ENCODE measurements at places on chromosomes 16 and 17.

- DNase-seq, result no peak
Measured at GRCh38 chr16:424033-424622, 1.3 kb upstream of the RAB11FIP3 start.

DNA sequence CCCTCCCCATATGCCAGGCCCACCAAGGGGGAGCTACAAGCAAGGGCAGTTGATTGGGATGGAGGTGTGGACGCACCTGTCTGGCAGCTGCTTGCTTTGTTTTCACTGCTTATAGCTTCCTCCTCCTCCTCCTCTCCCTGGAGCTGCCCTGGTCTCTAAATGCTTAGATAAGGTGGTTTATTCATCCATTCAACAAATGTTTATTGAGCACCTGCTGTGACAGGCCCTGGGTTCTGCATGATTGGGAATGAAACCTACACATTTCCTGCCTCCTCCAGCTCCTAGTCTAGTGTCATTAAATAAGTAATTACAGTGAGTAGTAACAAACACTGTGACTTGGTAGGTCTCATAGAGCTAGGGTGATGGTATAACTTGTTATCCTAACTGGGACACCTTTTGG lies 17.4 kb upstream of the MAP3K14 start:
- no peak for DNase-seq

- no peak for DNase-seq
Measured at GRCh38 chr17:74565126-74565525, 2.2 kb downstream of the CD300H start.

GRCh38 chr17:82241926-82242697 lies 13.3 kb downstream of the SLC16A3 start:
- no peak for DNase-seq

GRCh38 chr17:70405492-70406220 lies 236.3 kb downstream of the KCNJ2 start:
- DNase-seq, result no peak

DNA sequence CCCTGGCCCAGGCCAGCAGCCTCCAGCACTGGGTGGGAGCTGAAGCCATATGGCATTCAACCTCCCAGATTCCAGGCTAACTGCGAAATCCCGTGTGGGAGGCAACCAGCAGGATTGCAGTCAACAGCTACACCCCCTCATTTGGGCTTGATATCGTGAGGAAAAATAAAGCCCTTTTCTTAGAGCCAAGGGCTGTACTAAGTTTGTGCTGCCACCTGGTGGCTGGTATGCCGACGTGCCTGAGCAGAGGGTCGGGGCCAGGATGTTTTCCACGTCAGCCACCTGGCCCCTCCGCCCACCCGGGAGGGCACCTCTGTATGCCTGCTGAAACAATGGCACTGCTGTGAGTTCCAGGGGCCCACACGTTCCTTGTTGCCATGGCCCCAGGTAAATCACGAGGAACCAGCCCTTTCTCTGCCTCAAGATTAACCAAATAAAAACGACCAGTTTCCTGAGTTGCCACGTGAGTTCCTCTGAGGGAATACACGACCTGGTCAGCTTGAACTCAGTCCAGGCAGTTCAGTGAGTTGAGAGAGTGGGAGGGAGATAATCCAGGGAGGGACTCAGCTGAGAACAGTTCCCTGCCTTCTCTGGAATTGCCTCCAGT lies 9.0 kb downstream of the TMEM98 start:
- peak; percentile 57 for DNase-seq

DNA sequence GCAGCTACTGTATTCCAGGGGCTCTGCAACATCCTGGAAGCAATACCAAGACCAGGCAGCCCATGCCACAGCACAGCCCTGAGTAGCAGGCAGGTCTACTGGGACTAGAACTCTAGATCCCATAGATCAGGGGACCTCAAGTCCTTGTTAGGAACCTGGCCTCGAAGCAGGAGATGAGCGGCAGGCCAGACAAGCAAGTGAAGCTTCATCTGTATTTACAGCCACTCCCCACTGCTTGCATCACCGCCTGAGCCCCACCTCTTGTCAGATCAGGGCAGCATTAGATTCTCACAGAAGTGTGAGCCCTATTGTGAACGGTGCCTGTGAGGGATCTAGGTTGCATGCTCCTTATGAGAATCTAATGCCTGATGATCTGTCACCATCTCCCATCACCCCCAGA lies 295.7 kb upstream of the TNRC6C start:
- DNase-seq, result no peak

DNA sequence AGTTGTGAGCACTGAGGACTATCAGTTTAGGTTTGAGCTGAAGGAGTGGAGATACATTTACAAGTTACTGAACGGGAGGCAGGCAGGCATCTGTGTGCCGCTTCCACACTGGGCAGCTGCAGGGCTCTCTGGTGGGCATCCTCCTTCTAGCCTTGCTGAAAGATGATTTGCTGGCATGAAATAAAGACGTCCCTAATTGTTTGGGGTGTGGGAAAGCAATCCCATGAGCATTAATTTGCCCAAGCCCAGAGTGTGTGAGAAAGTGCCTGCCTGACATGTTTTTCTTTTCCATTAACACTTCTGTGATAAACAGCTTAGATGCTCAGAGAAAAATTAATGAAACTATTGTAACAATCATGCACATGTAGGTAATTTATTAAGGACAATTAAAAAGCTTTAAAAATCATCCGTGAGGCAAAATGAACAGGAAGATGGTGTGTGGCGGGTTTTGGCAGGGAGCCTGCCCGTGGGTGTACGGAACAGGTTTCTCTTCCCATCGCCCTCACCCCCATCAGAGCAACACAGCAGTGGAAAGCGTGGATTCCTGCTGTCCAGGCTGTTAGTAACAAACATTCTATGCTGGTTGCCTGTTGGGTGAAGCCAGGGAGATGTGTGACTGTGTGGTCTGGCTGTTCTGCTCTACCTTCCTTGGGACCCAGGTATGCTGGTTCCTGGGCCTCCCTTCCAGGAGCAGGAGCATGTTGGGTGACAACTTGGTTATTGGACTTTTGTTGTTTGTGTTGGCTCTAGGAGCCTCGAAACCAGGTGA lies 191.9 kb downstream of the MSI2 start:
- DNase-seq, result no peak

- no peak for DNase-seq
Measured at GRCh38 chr16:47067203-47067602, 76.5 kb downstream of the NETO2 start.

- no peak for DNase-seq
Measured at GRCh38 chr17:50458701-50459676, 9.7 kb downstream of the CHAD start.

DNA sequence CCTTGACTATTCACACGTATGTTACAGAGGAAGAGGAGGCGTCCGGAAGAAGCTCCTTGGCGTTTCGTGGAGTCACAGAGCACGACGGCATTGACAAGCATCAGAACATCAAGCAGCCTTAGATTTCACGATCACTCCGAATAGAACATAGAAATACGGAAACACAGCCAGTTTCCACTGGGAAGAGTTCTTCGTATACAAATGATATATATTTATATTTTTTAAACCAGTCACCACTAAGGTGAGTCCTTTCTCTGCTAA lies 3.1 kb downstream of the CBLN1 start:
- no peak for DNase-seq

GRCh38 chr17:35947156-35947585 lies 3.7 kb upstream of the LYZL6 start:
- peak; percentile 39 for DNase-seq

DNA sequence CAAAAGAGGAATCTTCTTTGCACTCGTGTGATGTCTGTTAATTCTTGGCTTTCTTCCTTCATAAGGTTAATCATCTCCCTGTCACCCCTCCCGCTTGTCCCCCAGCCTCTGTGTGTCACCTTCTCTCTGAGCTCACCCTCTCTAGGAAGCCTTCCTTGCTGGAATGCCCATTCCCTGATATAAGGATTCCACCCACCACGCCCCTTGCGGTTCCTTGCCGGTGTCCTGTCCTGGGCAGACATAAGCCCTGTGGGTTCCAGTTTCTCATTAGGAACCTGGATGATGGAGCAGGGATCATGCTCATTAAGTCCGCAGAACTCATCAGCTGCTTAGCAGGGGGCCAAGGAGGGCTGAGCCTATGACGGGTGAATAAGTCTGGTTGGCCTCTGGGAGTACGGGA lies 559.3 kb downstream of the MAF start:
- no peak for DNase-seq

DNA sequence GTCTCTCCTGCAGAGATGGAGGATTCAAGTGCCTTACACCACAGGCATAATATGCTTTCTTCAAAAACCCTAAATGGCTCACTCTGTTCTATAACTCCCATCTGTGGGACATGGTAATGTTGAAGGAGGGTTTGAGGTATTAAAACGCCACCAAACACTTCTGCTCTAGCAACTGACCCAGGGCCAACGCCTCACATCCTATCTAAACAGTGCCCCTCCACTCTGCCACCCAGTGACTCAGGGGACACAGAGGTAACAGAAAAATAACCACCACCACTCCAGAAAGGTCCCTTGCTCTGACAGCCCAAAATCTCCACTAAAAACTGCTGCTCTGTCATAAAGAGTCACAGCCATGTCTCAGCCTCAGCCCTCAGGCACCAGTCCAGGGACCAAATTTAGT lies 17.7 kb downstream of the NPRL3 start:
- DNase-seq, result no peak

DNA sequence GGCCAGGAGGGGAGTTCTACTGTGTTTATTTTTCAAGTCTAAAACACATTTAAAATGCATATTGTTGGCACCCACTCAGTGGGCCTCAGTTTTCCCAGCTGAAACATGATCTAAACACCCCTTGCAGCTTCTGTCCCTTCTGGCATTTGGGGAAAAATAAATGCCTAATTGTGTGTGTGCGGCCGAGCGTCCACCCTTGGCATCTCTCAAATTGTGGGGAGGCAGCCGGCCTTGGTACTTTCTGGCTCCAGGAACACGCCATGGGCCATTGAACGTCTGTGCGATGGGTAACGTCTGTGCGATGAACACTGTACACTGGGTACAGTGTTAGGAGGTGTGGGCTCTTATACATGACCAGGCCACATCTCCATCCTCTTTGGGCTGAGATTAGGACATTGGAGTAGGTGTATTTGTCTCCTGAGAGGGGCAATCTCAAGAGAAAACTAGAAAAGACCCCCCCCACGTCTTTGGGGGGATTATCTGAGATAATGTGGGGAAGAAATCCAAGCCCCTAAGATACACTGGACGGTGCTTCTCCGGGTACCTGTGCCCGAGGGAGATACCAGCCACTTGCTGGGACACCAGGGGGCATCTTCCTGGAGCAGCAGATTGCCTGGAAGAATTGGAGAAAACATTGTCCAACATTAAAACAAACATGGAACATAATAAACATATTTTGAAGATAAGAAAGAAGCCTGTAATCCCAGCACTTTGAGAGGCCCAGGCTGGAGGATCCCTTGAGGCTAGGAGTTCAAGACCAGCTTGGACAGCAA lies 54.9 kb downstream of the RAB11FIP4 start:
- DNase-seq, result no peak

GRCh38 chr16:85498607-85499006 lies 114.5 kb upstream of the GSE1 start:
- no peak for DNase-seq

DNA sequence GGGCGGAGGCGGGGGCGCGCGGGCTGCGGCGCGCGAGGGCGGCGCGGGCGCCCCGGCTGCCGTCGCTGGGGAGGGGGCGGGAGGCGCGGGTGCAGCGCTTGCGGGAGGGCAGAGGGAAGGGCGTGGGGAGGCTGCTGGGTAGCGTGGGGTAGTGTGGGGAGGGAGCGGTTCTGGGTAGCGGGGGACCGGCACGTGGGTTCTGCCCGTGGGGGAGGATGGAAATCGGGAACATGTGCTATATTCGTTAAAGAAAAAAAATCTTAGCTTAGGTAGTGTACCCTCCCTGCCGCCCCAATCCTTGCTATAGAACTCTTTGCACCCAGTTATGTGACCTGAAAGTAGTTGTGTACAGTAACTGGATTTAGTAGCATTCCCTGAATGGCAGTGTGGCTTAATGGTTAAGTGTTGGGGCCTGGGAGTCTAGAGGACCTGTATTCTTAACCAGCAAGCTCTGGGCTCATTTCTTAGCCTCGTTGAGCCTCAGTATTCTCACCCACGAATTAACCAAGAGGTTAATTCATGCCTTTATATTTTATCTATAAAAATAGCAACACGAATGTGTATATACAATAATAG lies 646 bp downstream of the RABEP1 start:
- DNase-seq, result peak; percentile 6

GRCh38 chr16:27301236-27301861 lies 12.4 kb upstream of the IL4R start:
- no peak for DNase-seq

DNA sequence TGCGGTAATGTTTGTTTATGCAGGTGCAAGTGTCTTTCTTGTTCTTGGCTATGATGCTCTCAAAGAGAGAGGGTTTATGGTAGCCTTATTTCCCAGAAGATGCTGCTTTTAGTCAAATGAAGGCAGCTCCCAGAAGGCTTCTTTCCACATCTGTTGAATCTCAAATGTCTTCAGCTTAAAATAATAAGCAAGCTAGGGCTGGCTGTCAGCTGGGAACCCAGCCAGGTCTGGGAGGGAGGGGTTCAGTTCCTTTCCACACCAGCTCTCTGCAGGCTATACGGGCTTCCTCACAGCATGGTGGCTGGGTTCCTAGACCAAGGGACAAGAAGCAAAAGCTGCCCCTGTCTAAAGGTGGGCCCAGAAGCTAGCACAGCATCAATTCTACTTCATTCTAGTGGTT lies 47.4 kb upstream of the ATF7IP2 start:
- no peak for DNase-seq

DNA sequence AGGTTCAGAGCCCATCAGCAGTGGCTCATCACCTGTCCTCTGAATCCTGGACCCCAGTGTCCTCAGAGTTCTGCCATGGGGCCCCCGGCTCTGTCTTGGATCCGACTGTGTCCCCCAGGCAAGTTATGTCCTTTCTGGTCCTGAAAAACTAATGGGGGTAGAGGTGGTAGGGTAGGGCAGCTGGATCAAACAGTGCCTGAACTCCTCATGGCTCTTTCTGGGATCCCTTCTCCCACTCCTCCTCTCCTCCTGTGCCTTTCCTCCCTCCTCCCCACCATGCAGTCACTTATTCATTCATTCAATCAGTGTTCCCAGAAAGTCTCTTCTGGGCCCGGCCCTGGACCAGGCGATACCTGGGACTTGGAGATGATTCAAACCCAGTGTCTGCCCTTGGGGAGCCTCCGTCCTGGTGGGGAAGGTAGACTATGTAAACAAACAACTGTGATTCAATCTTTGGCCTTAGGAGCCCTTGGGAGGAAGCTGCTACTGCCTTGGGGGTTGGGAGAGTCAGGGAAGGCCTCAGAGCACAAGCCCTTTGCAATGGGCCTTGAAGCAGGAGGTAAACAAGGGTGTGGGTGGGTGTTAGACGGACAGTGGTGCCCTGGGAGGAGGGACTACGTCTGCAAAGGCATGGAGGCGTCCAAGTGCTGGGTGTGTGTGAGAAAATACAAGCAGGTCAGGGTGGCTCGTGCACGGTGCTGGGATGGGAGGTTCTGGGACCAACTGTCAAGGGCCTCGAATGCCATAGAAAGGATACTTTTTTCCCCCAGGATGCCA lies 6.4 kb upstream of the FAM83G start:
- no peak for DNase-seq

GRCh38 chr16:69932691-69933392 lies 18.3 kb upstream of the CLEC18A start:
- no peak for DNase-seq

All from stimulated activated CD4-positive, alpha-beta T cell treated with anti-CD3 and anti-CD28 coated beads, Interleukin-12 subunit alpha, Interleukin-12 subunit beta, amount 100 ng/mL, for 24 hours (primary cell).